ENCODE measurements at places on chromosomes 4 and X.

DNA sequence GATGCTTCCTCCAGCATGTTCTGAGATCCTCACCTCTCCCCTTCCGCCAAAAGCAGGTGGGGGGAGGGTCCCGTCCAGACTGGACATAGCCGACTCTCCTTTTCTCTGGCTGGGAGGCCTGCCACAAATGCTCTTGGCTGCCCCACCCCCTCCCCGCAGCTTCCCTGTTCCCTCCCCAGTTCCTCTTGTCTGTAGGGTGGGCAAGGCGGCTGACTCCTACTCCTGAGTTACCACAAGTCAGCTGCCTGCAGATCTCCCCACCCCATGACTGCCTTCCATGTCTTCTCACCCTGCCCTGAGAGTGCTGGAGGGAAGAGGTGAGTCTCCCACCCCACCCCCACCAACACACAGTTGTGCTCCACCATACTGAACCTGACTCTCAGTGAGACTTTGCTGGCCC is 2.9 kb downstream of the ATP6AP1 start:
- DNase-seq: no peak

- no peak for DNase-seq
Measured at GRCh38 chr4:17515445-17516407, 761 bp downstream of the CLRN2 start.

DNA sequence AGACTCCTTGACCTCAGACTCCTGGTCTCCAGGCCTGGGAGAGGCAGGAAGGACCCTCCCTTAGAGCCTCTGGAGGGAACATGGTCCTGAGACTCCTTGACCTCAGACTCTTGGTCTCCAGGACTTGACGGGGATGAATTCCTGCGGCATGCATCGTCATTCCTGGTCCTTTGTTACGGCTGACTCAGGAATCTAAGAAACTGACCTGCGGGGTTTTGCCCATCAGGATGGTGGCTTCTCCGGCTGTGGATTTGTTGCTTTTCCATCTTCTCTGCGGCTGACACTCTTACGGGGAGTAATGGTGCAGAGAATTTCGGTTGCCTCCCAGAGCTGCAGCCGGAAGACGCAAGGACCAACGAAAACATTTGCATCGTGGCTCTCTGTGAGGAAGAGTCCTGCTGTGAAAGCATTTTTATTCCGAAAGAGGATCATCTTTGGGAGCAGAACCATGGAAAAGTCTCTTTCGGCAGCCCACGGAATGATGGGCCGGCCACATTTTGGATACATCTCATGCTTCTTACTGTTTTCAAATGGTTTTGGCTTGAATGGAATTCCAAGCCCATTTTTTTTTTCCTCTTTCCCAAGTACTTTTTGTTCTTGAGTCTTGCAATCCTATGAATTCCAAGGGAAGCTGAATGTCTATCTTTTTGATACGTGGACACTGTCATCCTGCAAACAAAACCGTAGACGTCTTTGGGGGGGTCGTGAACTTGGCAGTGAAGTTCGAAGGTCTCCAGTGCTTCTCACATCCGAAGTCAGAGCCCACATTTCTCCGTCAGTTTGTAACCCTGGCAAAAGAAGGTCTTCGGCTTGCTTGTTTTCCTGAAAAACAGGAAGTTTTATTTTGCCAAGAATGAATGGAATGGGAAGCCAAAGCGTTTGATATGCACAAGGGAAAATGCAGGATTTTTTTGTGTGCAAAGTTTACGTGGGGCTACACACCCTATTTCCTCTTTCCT is 36.5 kb downstream of the SHOX start:
- no peak for DNase-seq

GRCh38 chrX:106726485-106727437 is at the start of gene RNF128:
Gene RNF128 (plus strand): TSS chrX:106726701. CDS start chrX:106726914, 213 bp downstream.
- DNase-seq: no peak

DNA sequence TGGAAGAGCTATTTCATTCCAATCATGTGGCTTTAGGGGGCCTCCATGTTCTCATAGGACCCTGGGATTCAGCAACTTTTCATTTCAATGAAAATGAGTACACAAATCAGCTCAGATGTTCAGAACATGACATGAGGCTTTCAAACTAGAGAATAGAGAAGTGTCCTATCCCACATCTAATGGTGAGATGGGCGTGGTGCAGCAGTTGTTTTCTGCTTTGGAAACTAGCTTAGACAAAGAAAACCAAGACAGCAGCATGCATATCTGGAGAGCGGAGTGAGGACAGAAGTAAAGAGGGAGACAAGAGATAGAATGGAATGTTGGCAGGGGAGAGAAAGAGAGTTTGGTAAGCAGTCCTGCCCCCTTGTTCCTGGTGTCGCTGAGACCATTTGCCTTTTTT is 1009.1 kb upstream of the IGFBP7 start:
- no peak for DNase-seq

GRCh38 chr4:48028696-48029095 is 12.1 kb downstream of the NIPAL1 start:
- no peak for DNase-seq

DNA sequence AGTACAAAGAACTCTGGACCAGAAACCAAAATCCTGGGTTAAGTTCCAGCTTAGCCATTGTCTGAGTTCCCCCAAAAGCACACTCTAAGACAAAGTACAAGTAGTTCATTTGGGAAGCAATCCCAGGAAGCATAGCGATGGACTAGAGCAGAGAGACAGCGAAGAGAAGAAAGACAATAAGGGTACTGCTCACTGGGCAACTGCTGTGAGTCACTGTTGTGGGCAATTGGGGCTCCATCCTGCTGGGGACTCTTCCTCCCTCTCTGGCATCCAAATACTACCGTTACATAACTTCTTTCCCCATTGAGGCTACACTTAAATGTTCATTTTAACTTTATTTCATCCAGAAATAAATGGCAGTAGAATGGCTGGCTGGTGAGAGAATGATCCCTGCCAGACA is 14.1 kb downstream of the SRPX start:
- no peak for DNase-seq

GRCh38 chr4:23697722-23698121 is 192.1 kb downstream of the PPARGC1A start:
- no peak for DNase-seq

GRCh38 chrX:112826023-112826422 is 14.6 kb downstream of the AMOT start:
- no peak for DNase-seq

GRCh38 chrX:78769101-78769755 is 21.7 kb downstream of the LPAR4 start:
- no peak for DNase-seq

- DNase-seq: no peak
Measured at GRCh38 chrX:153670748-153671588, 2.6 kb downstream of the PNCK start.

DNA sequence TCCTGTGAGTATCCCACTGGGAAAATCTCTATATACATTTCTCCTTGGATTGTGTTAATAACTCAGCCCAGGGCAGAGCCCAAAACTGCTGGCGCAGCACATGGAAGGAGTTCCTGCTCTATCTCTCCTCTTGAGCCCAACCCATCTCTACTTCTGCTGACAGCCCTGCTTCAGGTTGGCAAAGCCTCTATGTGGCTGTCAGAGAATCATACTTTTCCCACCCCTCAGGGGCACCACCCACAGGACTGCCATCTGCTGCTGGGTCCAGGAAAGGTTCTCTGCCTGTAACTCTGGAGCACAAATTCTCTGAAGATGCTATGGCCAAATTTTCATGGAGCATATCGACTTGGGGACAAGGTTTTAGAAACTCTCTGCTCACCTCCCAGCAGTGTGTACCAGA is 278.5 kb upstream of the EMCN start:
- DNase-seq: no peak

- DNase-seq: no peak
Measured at GRCh38 chr4:26141911-26142638, 178.7 kb upstream of the RBPJ start.
